ENCODE measurements at places on chromosomes 11 and 22.

DNA sequence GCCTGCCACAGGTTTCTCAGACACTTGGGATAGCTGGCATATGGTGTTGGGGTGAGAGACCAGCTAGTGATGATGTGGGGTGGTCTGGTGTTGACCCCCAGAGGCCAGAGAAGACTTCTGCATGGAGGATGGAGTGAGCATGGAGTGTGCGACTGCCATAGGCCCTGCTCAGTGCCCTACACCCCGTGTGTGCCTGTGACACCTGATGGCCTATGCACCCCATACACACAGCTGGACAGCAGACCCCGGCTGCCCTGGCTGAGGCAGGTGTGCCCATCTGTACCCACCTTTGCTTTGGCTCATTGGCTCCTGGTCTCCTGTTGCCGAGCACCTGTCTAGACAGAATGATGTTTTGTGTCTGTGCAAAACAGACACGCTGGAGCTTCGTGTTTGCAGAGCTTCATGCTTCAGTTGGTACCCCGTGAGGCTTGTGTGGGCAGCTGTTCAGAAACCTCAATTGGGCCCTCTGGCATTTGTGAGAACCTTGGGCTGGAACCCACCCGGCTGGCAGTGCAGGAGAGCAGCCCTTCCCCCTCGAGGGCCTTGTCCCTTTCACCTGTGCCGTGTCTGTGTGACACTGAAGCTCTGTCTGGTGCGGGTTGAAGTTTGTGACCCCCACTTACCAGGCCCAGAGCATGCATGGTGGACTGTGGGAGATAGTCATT lies 27.6 kb downstream of the BCR start:
- no peak for DNase-seq

GRCh38 chr11:36258730-36259360 lies 30.4 kb downstream of the COMMD9 start:
- DNase-seq = peak; percentile 82

DNA sequence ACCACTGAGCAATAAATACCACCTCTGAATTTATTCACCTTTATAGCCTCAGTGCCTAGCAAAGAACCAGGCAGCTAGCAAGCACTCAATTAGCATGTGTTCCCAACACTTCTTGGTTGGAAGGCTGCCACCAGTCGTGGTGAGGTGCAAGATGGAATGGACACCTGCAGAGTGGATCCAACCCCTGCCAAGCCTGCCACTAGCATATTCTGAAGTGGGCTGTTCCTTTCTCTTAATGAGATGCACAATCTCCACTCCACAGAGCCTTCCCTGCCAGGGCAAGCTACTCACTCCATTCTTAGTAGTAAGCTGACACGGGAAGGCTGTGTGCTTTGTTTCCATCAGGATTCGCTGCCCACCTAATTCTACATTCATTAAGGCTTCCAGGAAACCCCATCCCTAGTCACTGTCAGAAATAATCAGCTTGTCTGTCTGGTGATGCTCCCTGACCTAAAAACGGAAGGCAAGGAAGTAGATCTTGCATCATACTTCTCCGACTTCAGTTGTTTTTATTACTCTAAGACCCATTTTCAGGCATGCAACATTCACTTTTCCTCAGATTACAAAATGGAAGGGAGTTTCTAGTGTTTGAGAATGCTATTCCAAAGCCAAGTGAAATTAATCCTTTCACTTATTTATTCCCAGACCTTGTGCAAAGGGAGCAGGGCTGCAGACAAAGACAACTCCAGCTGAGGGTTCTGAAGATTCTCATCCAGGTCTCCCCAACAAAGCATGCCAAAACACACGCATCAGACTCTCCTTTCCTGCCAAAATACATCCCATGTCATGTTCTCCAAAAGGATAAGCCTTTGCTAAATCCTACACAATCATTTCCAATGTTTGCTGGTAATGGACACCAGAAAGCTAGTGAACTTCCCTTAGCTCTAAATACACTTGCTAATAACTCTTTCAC lies 128.0 kb downstream of the TENM4 start:
- DNase-seq = no peak

DNA sequence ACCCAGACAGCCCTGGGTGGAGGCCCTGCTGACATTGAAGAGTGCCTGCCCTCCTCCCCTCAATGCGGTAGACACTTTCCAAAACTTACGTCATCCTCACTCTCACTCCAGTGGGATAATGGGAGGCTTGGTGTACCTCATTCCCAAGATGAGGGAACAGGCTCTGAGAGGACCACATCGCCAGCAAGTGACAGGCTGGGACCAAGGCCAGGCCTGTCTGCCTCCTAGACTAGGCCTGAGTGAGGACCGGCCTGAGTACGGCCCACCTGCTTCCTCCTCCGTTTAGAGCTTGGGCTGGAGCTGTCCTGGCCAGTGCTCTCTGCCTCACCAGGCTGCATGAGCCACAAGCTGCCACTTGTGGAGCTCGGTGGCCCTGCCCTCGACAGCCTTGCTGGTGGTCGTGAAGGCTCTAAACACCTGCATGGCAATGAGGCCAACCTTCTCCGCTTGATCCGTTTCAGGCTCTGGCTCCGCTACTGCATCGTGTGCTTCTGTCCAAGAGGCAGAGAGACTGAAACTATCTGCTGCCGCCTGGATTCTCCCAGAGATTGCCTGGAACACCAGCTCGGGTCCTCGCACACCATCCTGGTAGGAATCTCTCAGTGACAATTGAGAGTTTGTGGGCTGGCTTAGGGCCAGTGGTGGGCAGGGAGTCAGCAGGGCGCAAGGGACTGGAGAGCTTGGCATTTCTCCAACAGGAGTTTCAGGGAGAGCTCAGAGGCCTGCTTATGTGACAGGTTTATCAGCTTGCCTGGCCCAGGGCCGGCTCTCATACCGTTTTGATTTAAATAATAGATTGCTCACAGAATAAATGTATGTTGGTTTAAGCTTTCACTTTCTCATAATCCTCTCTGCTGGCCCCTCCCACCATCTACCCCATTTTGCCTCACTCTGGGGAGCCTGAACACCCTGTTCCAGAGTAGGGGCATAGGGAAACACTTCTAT lies 9.4 kb downstream of the LRRC75B start:
- peak; percentile 38 for DNase-seq

GRCh38 chr11:9254416-9254815 lies 10.7 kb downstream of the DENND5A start:
- DNase-seq = no peak

GRCh38 chr22:34877506-34877905 lies 188.5 kb upstream of the ISX start:
- no peak for DNase-seq

DNA sequence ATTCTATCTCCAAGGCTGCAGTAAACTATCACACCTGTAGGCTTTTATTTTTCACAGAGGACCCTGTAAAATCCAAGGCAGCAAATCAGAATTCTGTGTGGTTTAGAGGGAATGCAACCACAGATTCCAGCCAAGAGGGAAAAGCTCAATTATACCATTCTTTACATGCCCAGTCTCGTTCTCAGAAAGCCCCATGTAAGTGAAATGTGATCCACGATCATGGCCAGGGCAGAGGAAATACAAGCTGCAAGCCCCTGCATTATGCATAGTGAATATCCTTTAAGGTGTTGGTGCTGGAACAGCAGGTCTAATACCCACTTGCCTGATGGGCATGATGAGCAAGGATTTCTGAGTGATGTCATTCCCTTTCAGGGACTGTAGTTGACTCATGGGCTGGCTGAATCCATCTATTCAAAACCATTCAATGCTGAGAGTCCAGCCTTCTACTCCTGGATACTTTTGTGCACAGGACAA lies 198.7 kb upstream of the MTMR2 start:
- no peak for DNase-seq

DNA sequence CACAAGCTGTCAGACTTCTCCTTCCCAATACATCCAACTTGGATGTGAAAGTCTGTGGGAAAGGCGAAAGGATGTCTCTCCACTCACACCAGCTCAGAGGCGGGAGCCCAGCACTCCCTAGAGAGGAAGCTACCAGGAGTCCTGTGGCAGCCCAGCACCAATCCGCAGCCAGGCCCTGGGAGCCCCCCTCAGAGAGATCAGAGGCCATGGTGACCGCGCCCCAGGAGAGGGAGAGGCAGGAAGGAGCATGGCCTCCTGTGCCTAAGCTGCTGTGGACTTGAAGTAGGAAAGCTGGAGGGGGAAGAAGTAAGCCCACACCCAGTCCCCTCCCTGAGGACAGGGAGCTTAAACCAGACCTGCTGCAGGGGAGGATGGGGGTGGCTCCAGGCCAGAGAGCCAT lies 24.4 kb upstream of the IGSF9B start:
- no peak for DNase-seq

DNA sequence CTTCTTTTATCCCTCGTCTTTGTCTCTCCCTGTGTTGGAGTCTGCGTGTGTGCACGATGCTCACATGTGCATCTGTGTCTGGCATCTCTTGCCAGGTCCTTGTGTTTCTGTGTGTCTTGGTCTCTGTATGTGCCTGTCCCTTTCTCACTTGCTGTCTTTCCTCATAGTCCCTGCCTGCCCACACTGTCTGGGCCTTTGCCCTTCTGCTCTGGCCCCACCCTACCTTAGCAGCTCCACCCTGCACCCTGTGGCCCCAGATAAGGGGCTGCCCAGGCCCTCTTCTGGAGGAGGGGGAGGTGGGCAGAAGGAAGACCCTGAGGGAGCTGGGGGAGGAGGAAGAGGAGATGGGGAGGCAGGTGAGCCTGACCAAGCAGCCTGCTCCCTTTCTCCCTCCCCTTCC lies 2.8 kb downstream of the EHBP1L1 start:
- peak; percentile 75 for DNase-seq

GRCh38 chr11:11407065-11407762 lies 54.2 kb upstream of the CSNK2A3 start:
- DNase-seq = no peak

DNA sequence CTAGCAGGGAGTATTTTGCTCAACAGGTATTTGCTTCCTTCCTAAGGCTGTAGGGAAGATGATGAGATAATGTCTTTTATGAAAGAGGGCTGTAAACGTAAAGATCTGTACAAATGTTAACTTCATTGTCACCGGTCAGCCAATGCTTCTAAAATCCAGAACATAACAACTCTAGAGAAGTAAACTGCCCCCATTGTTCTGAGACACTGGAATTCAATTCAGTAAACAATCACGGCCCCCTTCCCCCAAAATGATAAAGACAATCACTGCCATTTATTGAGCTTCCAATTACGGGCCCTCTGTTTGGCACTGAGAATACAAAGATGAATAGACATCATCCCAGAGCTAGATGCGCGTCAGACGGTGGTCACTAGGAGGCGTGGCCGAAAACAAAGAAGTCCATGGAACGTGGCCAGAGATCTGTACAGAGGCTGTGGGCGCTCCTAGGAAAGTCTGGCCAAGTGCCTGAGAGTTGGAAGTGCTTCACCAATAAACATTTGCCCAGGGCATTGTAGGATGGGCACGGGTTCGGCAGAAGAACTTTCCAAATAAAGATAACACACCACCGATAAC lies 576 bp downstream of the TMEM258 start:
- peak; percentile 87 for DNase-seq

- no peak for DNase-seq
These were observed 6.8 kb downstream of the QSER1 start for GRCh38 chr11:32899438-32899837.

GRCh38 chr11:119052163-119052814 lies 4.7 kb downstream of the HYOU1 start:
- no peak for DNase-seq

GRCh38 chr22:45051946-45052345 lies 42.1 kb upstream of the PHF21B start:
- no peak for DNase-seq

GRCh38 chr11:122505304-122506006 lies 150.1 kb upstream of the UBASH3B start:
- DNase-seq = peak; percentile 81

DNA sequence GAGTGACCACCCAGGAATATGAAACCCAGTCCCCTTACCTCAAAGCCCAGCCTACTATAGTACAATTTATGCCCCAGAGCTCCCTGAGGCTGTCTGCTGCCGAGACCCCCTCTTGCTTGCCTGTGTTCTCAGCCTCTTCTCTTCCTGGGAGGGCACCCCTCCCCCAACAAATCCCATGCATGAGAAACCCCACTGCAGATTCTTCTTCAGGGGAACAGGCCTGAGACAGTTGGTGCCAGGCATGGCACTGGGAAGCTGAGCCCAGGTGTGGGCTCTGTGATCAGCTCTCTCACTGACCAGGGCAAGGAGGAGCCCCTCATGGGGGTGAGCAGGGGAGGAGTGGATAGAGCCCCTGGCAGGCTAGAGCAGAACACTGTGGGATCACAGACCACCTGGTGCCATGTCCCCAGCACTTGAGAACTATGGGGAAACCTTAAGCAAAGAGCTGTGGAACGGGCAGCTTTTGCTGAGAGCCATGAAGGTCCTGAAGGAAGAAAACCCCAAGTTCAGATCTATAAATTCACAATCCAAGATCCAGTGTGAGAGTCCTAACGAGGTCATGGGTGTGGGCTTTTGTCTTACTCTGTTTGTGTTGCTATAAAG lies 46.5 kb upstream of the TH start:
- DNase-seq = no peak

GRCh38 chr11:115931548-115932083 lies 427.4 kb upstream of the CADM1 start:
- DNase-seq = peak; percentile 10

- no peak for DNase-seq
These were observed 46.9 kb downstream of the LUZP2 start for GRCh38 chr11:24543771-24544170.

- DNase-seq = no peak
These were observed 35.0 kb downstream of the SC5D start for GRCh38 chr11:121327553-121327952.

GRCh38 chr11:73359930-73360742 lies 16.1 kb upstream of the RELT start:
- DNase-seq = peak; percentile 73

- no peak for DNase-seq
These were observed 239.8 kb upstream of the ARHGAP20 start for GRCh38 chr11:110951950-110952503.

- DNase-seq = peak; percentile 43
These were observed 8.6 kb downstream of the ARAP1 start for GRCh38 chr11:72743321-72744221.

DNA sequence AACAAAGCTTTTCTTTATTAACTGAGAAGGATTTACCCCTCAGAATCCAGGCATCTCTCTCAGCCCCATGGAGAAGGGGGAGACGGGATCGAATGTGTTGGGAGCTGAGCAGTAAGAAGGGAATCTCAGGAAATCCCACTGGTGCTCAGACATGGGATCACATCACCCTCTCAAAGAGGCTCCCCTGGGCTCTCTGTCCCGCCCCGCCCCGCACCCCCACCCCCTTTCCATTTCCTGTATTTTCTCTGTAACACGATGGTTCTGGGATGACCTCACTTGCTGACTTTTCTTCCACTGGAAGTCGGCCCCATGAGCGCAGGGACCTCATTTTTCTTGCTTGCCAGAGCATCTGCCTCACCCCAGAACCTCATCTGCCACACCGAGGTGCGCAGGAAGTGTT lies 100.0 kb downstream of the RPS6KA4 start:
- DNase-seq = no peak

- peak; percentile 56 for DNase-seq
These were observed 19.9 kb upstream of the CCDC86 start for GRCh38 chr11:60821827-60822599.

DNA sequence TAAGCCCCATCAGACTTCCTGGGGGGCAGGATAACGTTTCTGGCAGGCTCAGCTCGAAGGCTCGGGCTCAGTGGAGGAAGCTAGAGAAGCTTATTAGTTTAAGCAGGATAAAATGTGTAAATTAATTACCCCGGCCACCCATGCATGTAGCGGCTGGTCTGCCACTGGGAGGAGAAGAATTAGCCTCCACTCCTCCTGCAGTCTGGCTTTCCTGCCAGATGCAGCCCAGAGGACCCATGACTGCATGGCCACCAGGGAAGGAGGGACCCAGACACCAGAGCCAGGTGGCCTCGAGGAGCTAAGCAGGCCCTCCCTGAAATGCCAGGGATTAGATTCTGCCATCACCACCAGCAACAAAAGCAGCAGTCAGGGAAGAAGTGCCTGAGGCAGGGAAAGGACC lies 32.3 kb downstream of the TRIM29 start:
- DNase-seq = no peak

- DNase-seq = no peak
These were observed 10.9 kb downstream of the RAB38 start for GRCh38 chr11:88164320-88164719.
